ENCODE measurements at places on chromosomes 7 and 10.
A peak's percentile ranks its signal among the peaks of the same experiment; 100 is the strongest.

DNA sequence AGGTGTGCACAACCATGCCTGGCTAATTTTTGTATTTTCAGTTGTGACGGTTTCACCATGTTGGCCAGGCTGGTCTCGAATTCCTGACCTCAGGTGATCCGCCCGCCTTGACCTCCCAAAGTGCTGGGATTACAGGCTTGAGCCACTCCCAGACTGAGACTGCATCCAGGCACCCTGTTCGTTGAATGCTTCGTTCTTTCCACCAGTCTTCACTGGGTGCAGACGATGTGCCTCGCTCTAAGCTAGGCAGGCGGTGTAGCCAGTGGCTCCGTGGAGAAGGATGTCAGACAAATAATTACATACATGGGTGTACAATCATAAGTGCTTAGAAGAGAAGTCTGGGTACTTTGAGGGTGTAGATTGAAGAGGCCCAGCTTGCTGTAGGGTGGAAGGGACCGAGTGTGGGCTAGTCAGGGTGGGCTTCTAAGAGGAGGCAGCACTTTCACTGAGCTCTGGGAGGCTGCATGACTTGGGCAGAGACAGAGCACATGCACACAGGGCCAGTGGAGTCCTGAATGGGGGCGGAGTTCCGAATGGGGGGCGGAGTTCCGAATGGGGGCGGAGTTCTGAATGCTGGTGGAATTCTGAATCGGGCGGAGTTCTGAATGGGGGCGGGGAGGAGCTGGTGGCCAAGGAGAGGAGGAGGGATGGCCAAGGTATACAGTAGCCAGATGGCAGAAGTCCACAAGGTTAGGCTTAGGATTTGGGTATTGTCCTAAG, 74.3 kb downstream of the COL26A1 start:
- DNase-seq = no peak

DNA sequence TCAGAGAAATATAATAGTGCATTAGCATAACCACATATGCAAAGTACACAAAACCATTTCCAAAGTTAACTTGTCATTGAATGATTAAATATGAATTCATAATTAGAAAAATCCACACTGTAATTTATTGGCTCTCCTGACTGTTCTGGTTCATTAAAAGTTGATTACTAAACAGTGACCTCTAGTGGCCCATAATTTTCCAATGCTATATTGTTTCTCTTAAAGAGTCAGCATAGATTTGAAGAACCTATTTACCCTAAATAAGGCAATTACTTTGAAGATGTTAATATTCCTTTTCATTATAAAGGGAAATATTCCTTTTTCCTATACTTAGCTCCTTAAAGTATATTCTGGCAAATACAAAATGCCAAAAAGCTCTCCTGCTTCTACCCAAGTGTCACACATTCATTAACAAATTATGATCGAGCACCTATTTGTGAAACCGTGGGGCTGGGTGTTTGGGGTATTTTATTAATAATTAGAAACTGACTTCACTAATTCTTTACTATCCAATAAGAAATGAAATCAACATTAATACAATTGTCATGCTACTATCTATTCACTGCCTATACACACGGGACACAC, 86.2 kb downstream of the HIBADH start:
- DNase-seq = peak; percentile 33

DNA sequence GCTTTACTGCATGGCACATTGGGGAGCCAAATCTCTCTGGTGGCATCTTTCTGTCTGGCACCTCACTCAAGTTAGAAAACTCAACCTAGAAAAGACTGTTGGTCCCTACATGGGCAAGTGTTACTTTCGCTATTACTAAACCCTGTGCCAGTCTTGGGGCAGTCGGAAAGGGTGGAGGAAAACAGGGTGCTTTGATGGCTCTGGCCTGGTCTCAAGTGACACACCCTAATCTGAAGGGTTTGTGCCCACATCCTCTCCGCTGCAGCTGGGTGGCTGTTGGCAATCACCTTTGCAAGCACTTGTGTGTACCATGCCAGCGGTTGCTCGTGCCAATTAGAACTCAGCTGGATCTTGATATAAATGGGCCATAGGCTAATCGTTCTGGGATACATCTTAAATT, 159.8 kb upstream of the ITGB1 start:
- DNase-seq = no peak

DNA sequence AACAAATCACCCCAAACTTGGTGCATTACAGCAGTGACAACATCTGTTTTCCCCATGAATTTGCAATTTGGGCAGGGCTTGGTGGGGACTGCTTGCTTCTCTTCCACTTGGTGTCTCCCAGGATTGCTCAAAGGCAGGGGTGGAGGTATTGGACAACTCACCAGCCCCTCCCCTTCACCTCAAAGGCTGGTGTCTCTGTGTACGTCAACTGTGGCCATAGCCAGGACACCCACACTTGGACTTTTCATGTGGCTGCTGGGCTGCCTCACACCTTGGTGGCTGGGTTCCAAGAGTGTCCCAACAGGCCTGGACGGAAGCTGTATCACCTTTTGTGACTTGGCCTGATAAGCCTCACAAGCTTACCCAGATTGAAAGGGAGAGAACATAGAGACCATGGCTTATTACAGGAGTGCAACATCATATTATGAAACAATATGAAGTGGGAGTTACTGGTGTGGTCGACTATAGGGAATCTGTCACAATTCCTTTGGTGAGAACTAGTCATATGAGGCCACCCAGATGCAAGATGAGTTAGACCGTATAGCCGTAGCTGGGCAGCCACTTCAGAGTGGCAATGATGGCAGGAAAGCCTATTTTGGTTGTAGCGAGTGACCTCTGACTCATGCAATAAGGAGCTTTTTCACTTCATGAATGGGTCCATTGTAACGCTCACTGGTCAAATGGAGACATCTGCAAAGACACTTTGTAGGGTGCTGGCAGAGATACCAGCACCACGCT, 187.6 kb upstream of the ITGB1 start:
- no peak for DNase-seq

DNA sequence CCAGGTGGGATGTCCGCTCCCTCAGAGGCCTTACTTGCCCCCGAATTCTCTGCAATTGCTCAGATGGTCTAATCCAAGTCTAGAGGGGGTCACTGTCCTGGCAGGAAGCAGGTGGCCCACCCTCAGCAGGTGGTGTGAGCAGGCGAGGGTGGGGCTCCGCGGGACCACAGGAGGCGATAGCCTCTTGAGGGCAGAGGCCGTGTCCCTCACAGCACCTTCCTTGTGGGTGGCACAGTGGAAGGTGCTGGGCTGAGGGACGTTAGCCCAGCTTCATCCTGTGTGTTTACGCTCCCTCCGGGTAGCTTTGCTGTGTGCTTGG, 38.3 kb upstream of the INPP5A start:
- DNase-seq = no peak

GRCh38 chr7:52289247-52289646, 746.2 kb upstream of the POM121L12 start:
- no peak for DNase-seq

DNA sequence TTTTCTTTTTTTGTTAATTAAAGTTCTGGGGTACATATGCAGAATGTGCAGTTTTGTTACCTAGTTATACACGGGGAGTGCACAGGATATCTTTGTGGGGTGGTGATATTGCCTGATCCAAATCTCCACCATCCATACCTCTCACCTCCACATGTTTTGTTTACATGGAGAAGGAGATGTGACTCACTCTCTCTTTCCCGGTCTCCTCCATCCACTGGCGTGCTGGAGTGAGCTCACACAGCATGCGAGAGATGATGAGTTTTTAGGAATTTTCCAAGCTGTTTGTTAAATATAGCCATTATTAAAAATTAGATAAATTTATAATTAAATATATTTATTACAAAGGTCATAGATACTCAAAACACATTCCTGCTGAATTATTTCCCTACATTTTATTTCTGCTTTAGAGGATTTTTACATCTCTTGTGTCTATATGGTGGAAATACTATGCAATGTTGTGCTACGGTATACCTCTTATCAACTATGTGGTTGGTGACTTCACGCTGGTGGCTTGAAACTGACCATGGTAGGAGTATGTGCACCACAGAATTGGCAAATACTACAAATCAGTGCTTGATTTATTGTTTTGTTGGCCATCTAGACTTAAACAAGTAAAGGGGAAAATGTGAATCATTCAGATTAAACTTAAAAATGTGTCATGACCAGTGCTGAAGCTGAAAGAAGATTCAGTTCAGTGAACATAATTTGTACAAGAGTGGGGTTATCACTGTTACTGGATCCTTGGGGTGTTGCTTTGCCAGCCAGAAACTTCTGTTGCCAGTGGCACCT, 107.9 kb upstream of the FAM180A start:
- DNase-seq = peak; percentile 77

- no peak for DNase-seq
These were observed 80.8 kb upstream of the LEP start for GRCh38 chr7:128160296-128160695.

DNA sequence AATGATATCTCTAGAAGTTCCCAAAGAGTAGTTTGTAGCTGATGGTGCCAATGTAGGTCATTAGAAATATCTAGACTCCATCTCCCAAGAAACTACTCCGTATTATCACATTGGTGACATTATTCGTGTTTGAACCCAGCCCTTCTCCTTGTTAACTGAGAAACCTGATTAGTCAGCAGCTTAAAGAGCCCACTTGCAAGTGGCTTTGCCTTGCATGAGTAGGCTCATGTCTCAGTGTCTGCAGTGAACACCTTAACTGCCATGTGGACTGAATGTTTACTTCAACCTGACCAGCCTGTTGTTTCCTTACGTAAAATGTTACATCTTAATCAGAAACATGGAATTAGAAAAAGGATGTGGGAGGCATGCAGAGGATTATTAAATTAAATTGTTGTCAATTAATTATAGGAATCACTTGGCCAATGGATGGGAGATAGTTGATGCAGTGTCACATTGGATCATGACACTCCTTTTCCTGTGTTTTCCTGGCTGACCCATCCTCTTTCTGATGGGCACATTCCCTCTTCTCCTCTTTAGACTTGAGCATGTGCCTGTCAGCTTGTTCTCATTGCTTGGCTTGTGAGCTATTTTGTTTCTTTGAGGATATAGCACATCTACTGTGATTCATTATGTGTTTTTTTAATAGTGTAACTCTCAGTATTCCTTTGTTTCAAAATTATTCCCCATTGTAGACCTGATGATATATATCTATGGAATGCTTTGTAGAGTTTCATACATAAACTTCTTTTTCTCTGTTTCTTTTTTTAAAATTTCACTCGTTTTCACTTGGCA, 18.0 kb downstream of the STARD3NL start:
- DNase-seq = peak; percentile 61

GRCh38 chr10:28624351-28624750, 53.0 kb upstream of the BAMBI start:
- DNase-seq = no peak

- DNase-seq = peak; percentile 28
These were observed 187.7 kb downstream of the MTERF1 start for GRCh38 chr7:91692800-91693199.

DNA sequence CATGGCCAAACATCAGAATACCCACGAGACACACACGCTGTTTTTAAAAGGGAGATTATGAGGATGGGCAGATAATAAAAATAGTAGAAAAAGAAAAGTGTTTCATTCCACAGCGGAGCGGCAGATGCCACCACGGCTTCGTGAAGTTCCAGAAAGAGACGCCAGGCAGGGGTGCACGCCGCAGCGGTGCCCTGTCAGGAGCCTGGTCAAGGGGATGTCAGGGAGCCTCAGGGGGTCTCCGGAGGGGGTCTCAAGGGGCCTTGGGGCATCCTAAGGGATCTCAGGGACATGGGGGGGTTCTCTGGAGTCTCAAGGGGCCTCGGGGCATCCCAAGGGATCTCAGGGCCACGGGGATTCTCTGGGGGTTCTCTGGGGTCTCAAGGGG, 253.4 kb downstream of the ZMYND11 start:
- DNase-seq = no peak

- no peak for DNase-seq
These were observed 167.7 kb downstream of the SEMA3D start for GRCh38 chr7:85019176-85019575.

DNA sequence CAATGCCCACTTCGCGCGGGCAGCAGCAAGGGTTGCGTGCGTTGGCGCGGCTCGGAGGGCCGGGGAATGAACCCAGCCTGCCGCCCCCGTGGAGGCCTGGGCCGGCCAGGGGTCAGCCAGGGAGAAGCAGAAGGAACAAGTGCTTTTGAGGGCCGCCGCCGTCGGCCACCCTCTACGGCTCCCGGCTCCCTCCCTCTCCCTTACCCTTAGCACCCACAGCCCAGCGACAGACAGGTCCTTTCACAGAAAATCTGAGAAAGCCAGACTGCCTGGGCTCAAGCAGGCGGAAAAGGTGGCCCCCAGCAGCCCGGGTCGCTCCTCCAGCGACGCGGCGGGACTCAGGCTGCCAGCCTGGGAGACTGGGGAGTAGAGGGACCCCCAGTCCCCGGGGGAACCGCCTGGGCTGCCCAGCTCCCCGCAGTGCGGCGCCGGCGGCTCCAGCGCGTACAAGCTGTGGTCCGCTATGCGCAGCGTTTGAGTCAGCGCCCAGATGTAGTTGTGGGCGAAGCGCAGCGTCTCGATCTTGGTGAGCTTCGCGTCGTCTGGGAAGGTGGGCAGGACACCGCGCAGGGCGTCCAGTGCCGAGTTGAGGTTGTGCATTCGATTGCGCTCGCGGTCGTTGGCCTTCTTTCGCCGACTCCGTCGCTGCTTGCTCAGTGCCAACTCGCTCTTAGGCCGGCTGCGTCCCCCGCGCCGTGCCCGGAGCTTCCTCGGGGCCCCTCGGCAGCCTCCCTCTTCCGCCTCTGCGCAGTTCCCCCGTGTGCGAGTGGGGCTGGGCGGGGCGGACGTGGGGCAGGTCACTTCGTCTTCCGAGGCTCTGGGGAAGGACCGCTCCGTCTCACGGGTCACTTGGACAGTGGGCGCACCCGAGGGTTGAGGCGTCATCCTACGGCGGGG, 815 bp downstream of the NEUROG3 start:
- DNase-seq = no peak

DNA sequence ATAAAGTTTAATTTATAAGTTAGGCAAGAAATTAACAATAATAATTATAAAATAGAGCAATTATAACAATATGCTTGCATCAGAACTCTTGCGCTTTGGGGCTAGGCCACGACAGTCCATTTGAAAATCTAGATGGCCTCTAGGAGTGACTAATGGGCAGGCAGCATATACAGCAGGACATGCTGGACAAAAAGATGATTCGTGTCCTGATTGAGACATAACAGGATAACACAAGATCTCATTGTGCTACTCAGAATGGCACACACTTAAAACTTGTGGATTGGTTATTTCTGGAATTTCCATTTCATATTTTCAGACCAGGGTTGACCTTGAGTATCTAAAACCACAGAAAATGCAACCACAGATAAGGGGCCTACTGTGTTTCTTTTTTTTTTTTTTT, 27.5 kb downstream of the CTNNA3 start:
- DNase-seq = peak; percentile 14

DNA sequence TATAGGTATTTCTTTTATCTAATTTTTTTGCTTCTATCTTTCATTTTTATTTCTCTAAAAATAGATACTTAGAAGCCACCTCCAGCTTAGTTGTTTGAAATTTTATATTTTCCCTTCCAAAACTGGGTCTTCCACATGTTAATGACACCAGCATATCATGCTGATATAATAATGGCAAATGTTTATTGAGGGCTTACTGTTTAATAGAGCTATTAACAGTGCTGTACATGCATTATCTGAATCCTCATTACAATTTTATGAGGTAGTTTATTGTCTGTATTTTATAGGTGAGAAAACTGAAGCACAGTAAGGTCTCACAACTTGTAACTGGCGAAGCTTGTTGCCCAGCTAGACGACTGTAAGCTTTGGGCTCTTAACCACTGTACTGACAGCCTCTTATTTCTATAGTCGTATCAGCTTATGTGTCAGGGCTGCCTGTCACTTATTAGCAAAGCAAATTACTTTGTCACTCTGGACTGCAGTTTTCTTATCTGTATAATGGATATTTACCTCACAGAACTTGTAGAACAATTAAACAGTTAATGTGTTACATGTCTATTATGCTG, 51.2 kb downstream of the ANKIB1 start:
- DNase-seq = no peak
